ENCODE measurements at places on chromosomes 5 and 9. TPM values are rescaled to one million over a fixed set of nuclear protein-coding genes. Genes with fewer than 3 reads are reported as not detected.
A peak's percentile ranks its signal among the peaks of the same experiment; 100 is the strongest.

DNA sequence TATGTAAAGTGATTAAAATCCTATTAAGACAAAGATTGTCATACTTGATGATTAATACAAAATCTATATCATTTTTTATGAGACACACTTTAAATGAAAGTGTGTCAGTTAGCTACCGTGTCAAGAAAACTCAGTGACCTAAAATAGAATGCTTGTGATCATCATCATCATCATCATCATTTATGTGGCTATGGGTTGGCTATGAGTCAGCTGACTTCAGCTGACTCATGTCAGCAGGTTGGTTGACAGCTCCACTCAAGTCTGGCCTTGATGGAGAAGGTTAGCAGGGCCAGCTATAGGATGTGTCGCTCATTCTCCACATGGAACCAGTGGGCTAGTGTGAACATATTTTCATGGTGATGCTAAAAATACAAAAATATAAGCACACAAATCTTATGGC is 43.8 kb upstream of the ZNF300 start:
- H3K4me3 ChIP-seq = no peak overlapping the region
- no peak for DNase-seq
- H3K36me3 ChIP-seq = no peaks in the 10 kb centered on the region
- no peak overlapping the region for H3K27ac ChIP-seq
- H3K4me1 ChIP-seq = no peaks in the 10 kb centered on the region
- no peaks in the 10 kb centered on the region for H3K27me3 ChIP-seq

- no peak overlapping the region for H3K4me3 ChIP-seq
- H3K27me3 ChIP-seq = no peaks in the 10 kb centered on the region
- no peaks in the 10 kb centered on the region for H3K36me3 ChIP-seq
- H3K27ac ChIP-seq = no peak overlapping the region
- H3K4me1 ChIP-seq = peaks cover 10% of the 10 kb centered on the region
- DNase-seq = no peak
Measured at GRCh38 chr9:134177624-134178393, 13.4 kb upstream of the RNU6ATAC start.

- DNase-seq = no peak
- H3K27ac ChIP-seq = no peak overlapping the region
- H3K27me3 ChIP-seq = no peaks in the 10 kb centered on the region
Measured at GRCh38 chr5:180811623-180812124, 9.1 kb upstream of the MGAT1 start.

GRCh38 chr5:81783401-81783800 is 32.5 kb upstream of the SSBP2 start:
- no peak overlapping the region for H3K27ac ChIP-seq
- no peaks in the 10 kb centered on the region for H3K36me3 ChIP-seq

Gene VPS13A
- total RNA-seq = 30.0 TPM

- peak overlapping the region; percentile 21 for H3K27ac ChIP-seq
- DNase-seq = peak; percentile 61
- peak overlapping the region; percentile 62 for H3K4me3 ChIP-seq
- H3K27me3 ChIP-seq = no peaks in the 10 kb centered on the region
- no peaks in the 10 kb centered on the region for H3K36me3 ChIP-seq
Measured at GRCh38 chr9:129352146-129352865, 174.2 kb upstream of the IER5L start.

DNA sequence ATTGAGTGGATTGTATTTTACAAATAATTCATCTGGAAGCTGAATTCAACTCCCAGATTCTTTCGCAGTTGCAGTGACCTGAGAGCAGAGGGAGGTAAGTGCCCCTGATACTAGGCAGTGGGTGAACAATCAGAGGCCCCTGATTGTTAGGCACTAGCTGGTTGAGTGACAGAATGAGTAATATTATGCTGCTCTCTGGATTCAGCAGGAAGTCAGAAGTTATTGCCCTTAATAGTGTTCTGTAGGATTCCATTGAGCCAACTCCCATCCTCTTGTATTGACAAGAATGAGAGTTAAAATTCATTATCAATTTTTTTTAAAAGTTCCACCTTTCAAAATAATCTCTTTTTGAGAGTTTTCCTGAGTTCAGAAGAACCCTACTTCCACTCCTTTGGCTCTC is 301.2 kb downstream of the DTWD2 start:
- no peak overlapping the region for H3K4me3 ChIP-seq
- H3K36me3 ChIP-seq = no peaks in the 10 kb centered on the region
- H3K4me1 ChIP-seq = no peaks in the 10 kb centered on the region
- no peak overlapping the region for H3K27ac ChIP-seq

- H3K4me1 ChIP-seq = peaks cover 18% of the 10 kb centered on the region
- H3K4me3 ChIP-seq = no peak overlapping the region
- H3K27me3 ChIP-seq = no peaks in the 10 kb centered on the region
- no peak for DNase-seq
Measured at GRCh38 chr5:31995006-31995405, 179.1 kb downstream of the GOLPH3 start.

DNA sequence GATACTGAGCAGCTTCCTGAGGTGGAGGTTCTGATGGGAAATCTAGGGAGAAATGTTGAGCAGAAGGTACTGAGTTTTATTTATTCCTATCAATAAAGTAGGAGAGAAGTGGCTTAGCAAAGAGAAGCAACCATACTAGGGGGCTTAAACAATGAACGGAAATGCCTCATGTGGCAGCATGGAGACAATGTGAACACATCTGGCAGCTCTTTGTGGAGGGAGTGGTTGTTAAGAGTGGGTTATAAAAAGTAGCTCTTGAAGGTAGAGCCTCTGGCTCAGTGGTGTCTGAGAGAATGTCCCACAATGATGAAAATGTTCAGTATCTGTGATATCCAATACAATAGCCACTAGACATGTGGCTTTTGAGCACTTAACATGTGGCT is 52.7 kb upstream of the EQTN start:
- H3K4me3 ChIP-seq = no peak overlapping the region
- no peaks in the 10 kb centered on the region for H3K36me3 ChIP-seq
- no peak overlapping the region for H3K27ac ChIP-seq
- no peaks in the 10 kb centered on the region for H3K27me3 ChIP-seq

Gene INSL6
- not detected for total RNA-seq

- peaks cover 21% of the 10 kb centered on the region for H3K27me3 ChIP-seq
- no peak overlapping the region for H3K27ac ChIP-seq
- H3K4me3 ChIP-seq = no peak overlapping the region
Measured at GRCh38 chr9:123376218-123377071, 20.4 kb downstream of the CRB2 start.

DNA sequence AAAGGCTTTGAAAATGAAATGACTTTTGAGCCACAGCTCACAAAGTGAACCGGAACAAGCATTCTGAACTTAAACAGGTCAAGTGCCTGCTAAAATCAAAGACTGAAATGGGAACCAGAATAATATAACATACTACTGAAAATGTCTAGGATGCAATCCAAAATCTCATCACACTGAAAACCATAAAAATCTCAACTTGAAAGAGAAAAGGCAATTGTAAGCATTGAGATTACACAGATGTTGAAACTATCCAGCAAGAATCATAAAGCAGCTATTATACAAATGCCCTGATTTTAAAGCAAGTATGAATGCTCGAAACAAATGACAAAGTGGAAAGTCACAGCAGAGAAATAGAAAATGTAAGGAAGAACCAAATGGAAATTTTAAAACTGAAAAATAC is 211.5 kb upstream of the GAS1 start:
- no peak for DNase-seq
- no peaks in the 10 kb centered on the region for H3K36me3 ChIP-seq
- no peak overlapping the region for H3K27ac ChIP-seq
- H3K27me3 ChIP-seq = no peaks in the 10 kb centered on the region
- no peaks in the 10 kb centered on the region for H3K4me1 ChIP-seq

DNA sequence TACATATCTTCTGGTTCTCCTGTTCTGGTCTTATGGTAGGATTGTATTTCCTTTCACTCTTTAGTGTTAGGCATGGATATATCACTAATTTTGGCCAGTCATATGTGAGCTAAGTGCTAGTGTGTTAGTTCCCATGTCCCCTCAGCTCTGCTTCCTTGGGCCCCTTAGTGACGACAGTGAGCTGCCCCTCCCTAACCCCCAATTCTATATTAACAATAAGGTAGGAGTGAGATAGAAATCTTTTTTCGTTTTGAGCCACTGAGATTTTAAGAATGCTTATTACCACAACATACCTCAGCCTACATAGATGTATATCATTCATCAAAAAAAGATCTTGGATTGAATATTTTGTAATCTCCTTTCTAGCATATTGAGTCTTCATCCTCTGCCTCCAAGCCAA is 100.5 kb downstream of the PARP8 start:
- H3K27ac ChIP-seq = no peak overlapping the region
- H3K36me3 ChIP-seq = peaks cover 3% of the 10 kb centered on the region
- no peak for DNase-seq
- H3K27me3 ChIP-seq = no peaks in the 10 kb centered on the region
- H3K4me3 ChIP-seq = no peak overlapping the region
- no peaks in the 10 kb centered on the region for H3K4me1 ChIP-seq

- peaks cover 4% of the 10 kb centered on the region for H3K4me1 ChIP-seq
- no peaks in the 10 kb centered on the region for H3K27me3 ChIP-seq
- DNase-seq = peak; percentile 47
- H3K36me3 ChIP-seq = no peaks in the 10 kb centered on the region
- H3K27ac ChIP-seq = no peak overlapping the region
Measured at GRCh38 chr5:59182760-59183159, 599.9 kb downstream of the RAB3C start.

GRCh38 chr5:136639616-136640015 is 274.3 kb upstream of the TRPC7 start:
- no peak overlapping the region for H3K4me3 ChIP-seq
- no peaks in the 10 kb centered on the region for H3K36me3 ChIP-seq
- no peak overlapping the region for H3K27ac ChIP-seq
- H3K27me3 ChIP-seq = no peaks in the 10 kb centered on the region
- DNase-seq = no peak
- H3K4me1 ChIP-seq = no peaks in the 10 kb centered on the region

- no peak for DNase-seq
- no peaks in the 10 kb centered on the region for H3K4me1 ChIP-seq
- no peaks in the 10 kb centered on the region for H3K27me3 ChIP-seq
- no peaks in the 10 kb centered on the region for H3K36me3 ChIP-seq
- no peak overlapping the region for H3K27ac ChIP-seq
- no peak overlapping the region for H3K4me3 ChIP-seq
Measured at GRCh38 chr9:117448066-117448465, 33.2 kb upstream of the ASTN2 start.

Gene OMD
- not detected for total RNA-seq

- no peaks in the 10 kb centered on the region for H3K27me3 ChIP-seq
- H3K27ac ChIP-seq = no peak overlapping the region
- no peak for DNase-seq
- no peak overlapping the region for H3K4me3 ChIP-seq
- H3K4me1 ChIP-seq = no peaks in the 10 kb centered on the region
Measured at GRCh38 chr5:156641686-156642085, 208.4 kb upstream of the PPP1R2B start.

DNA sequence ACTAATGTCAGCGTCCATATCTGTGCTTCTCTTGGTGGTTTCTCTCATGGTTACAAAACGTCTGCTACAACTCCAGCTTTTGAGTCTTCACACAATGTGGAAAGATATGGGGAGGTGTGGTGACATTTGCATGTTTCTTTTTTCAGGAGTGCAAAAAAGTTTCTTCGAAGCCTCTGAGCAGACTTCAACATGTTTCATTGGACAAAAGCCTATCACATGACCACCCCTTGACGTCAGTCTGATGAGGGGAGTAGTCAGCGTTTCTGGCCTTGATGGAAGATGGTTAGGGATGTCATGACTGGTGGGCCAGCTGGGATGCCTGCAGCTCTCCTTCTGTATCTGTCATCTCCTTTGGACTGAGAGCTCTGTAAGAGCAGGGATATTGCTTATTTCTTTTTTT is 61.4 kb downstream of the PTPDC1 start:
- no peak overlapping the region for H3K4me3 ChIP-seq
- no peaks in the 10 kb centered on the region for H3K36me3 ChIP-seq
- no peaks in the 10 kb centered on the region for H3K27me3 ChIP-seq
- no peak for DNase-seq

Measured in H1 (cell line).